ENCODE measurements at places on chromosomes 6 and 20.

- H3K27ac ChIP-seq, result no peak overlapping the region
- H3K4me3 ChIP-seq, result no peak overlapping the region
- no peaks in the 10 kb centered on the region for H3K36me3 ChIP-seq
- no peak for DNase-seq
- H3K4me1 ChIP-seq, result peaks cover 6% of the 10 kb centered on the region
Measured at GRCh38 chr6:145784683-145785082, 29.9 kb downstream of the FBXO30 start.

- no peak overlapping the region for H3K4me3 ChIP-seq
- DNase-seq, result no peak
- H3K27me3 ChIP-seq, result no peaks in the 10 kb centered on the region
- no peaks in the 10 kb centered on the region for H3K36me3 ChIP-seq
- no peak overlapping the region for H3K27ac ChIP-seq
- H3K4me1 ChIP-seq, result no peaks in the 10 kb centered on the region
Measured at GRCh38 chr6:112800916-112801315, 453.8 kb downstream of the RFPL4B start.

- H3K27ac ChIP-seq, result no peak overlapping the region
- DNase-seq, result no peak
- H3K4me3 ChIP-seq, result no peak overlapping the region
- no peaks in the 10 kb centered on the region for H3K4me1 ChIP-seq
- no peaks in the 10 kb centered on the region for H3K36me3 ChIP-seq
- no peaks in the 10 kb centered on the region for H3K27me3 ChIP-seq
Measured at GRCh38 chr6:96865055-96865405, 27.8 kb upstream of the GPR63 start.

DNA sequence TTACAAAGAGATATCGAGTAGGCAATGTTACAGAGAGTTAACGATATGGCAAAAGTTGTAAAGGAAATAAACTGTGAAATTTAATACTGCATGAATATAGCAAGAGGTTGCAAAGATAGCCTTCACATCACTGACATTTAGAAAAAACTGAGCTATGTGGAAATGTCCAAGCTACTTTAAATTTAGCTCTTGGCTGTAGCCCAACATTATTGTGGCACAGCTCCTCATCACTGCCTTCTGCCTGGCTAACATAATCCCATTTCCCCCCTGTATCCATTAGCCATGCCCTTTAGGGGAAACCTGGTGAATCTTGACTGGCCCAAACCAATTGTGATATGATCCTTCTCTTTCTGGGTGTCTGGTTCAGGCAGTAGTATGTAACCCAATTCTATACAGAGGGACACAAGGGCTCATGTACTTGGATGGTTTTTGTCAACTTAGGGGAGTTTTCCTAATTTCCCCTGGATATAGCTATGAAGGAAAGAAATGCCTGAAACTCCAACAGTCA is 115.4 kb downstream of the PFDN4 start:
- H3K27me3 ChIP-seq, result no peaks in the 10 kb centered on the region
- no peak overlapping the region for H3K27ac ChIP-seq
- DNase-seq, result no peak
